Tibial nerve (tissue), 4 donors: ENCODE measurements at places on chromosomes 7 and 10. TPM values are rescaled to one million over a fixed set of nuclear protein-coding genes. Genes with fewer than 3 reads are reported as not detected.

The SPDYE16 gene
- not detected for total RNA-seq

DNA sequence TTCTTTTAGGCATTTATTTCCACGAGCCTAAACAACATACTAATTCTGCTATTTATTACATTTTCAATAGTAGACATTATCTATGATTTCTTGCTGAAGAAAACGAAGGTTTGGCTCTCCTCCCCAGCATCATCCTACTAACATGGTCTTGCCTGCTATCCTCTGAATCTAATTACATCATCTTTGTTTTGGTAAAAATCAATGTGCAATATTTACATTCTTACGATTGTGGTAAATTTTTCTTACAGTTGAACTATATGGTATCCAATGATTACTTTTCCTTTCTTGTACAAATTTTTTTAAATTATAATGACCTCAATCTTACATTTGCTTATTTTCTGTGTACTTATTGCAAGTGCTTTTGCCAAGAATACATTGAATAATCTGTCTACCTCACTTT is 7.0 kb upstream of the CALD1 start:
- no peak for DNase-seq

The CLCN1 gene
- total RNA-seq = not detected

The MUC12 gene
- total RNA-seq = not detected

DNA sequence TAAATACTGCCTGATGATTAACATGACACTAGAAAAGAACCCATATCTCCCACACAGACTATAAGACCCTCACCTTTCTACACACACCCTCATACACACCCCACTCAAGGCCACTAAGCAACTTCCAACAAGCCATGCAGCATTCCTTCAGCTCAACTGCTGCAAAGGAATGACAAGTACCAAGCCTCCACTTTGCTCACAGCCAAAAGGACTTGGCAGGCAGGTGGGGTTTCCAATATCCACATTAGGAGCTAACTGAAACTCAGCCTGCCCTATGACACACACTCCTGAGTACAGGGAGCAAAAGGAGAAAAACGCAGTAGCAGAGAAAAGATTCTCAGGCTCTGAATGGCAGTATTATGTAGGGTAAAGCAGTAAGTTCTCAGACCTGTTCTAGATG is 13.4 kb downstream of the USP54 start:
- DNase-seq = peak; percentile 39

The ABCA13 gene
- total RNA-seq = 4.6 TPM

DNA sequence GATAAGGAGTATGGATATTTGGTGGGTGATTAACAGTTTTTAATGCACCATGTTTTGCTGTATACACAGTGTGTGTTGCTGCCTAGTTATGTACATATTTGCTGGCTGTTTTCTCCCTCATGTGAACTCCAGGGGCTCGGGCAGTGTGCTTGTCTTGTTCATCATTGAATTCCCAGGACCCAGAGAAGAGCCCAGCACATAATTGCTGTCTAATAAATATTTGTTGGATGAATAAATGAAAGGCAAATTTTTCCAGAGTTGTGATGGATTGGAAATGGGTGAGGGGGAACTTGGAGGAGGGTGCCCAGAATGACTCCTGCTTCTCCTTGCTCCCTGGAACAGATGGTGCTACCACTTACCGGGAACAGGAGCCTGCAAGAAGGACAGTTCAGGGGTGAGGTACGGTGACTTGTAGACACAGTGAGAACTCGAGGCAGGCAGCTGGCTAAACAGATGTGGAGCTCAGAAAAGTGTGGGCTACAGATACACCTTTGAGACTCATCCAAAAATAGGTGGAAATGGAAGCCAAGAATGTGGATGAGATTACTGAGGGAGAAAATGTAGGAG is 586.8 kb upstream of the MGMT start:
- no peak for DNase-seq

DNA sequence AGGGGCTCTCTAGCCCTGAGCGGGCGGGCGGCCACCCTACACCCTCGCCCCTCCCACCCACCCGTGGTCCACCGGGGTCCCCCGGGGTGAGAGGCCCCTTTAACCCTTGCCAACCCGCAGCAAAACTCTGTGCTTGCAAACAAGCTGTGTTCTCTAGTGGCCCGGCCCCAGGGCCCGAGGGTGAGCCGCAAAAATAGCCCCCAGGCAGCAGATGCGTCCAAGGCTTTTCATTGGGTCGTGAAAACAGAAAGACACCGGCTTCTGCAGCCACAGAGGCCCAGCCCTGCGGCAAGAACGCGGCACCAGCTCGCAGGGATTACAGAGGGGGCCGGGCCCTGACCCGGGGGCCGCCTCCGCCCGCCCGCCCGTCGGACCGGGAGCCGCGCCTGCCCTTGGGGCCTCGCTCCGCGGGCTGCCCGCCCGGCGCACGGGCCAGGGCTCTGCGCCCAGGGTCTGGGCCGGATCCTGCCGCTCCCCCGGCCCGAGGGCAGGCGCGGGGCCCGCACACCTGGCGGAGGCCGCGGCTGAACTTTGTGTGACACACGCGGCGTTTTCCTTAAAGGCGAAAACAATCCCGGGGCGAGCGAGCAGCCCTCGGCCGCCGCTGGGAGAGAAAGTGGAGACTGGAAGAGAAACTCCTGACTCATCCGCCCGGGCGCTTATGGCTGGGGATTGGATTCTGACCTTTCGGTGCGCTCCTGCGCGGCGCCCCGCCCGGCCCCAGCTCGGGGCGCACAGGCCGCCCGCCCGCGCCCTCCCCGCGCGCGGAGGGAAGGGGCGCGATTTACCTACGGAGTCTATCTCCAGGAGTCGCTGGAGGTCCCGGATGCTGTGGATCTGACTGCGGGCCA is 2.8 kb downstream of the PDGFA start:
- DNase-seq = peak; percentile 40

The MPP7 gene
- 4.6 TPM for total RNA-seq

The SEC23IP gene
- total RNA-seq = 21.3 TPM
